ENCODE measurements at places on chromosomes 7 and 10.
A peak's percentile ranks its signal among the peaks of the same experiment; 100 is the strongest.

DNA sequence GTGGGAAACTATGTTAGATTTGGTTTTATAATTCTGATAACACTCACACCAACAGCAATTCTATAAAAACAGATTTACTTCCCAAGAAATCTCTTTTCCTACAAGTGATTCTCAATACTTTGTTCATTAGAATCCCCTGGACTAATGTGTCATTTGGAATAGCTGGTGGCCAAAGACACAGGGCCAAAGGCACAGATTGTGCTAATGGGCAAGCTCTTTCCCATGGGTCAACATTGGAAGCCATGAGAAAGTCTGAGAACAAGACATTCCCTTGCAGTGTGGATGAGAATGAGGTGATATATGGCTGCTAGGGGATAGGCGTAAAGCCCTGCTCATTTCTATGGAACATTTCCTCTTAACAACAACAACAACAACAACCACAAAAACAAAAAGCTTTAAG is 153.8 kb downstream of the AMPH start:
- no peak for DNase-seq

DNA sequence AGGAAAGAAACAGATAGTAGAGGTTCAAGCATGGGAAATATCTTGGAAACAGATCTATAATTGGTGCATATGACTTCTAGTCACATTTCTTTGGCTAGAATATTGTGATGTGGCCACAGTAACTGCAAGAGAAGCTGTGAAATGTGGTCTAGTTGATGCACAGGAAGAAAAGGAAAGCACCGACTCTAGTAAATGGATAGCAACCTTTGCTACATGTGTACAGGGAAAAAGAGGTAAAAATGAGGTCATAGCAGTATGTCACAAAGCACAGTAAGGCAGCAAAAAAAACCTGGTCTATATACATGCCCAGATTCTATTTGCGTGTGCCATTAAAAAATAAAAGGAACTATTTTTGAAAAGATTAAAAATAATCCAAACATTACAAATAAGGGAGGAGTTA is 102.6 kb upstream of the LRRN3 start:
- DNase-seq, result no peak

DNA sequence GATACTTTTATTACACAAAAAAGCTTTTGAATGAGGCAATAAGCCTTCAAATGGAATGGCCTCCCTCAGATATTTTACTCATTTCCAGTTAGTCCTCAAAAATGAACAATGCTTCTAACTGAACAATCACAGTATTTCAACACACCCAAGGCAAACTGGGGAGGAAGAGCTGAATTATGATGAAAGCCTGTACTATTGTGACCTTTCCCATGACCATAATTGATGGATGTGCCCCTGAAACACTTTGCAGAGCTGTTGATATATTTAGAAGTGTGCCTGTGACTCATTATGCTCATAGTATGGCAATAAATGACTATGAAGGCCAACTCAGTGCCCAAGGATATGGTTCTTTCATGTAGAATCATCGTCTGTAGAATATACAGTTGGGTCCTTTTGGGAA is 248.1 kb downstream of the AHR start:
- peak; percentile 95 for DNase-seq

GRCh38 chr7:29946428-29947186 is 43.0 kb downstream of the SCRN1 start:
- peak; percentile 21 for DNase-seq

DNA sequence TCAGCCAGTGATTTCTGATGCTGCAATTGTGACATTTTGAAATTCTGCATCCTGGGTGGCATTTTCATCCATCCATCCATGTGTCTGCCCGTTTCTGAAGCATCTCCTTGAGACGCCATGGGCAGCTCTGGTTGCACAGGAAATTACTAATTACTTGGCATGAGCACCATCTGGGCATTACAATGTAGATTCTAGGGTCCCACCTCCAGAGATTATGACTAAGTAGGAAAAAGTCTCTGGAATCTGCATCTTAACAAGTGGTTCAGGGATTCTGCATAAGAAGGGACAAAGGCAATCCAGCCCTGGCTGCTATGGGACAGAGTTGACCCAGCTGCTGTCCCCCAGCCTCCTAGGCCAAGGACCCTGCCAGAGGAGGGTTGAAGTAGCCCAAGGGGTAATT is 65.3 kb downstream of the CUZD1 start:
- DNase-seq, result peak; percentile 15

DNA sequence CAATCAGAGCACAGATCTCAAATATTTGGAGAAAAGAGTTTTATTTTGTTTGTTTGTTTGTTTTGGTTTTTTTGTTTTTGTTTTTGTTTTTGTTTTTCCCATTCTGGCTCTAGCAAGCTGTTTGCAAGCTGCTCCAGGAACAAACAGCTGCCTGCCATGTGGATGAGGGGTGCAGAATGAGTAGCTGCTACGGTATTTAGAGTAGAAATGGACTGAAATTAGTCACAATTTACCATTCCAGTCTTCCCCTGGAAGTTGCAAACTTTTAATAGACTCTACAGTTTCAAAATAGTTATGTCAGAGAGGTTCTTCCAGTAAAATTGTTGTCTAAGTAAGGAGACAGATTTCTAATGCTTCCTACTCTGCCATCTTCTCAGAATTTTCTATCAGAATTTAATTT is 27.1 kb upstream of the TAS2R16 start:
- DNase-seq, result no peak

- DNase-seq, result no peak
Measured at GRCh38 chr7:134851141-134851540, 71.7 kb downstream of the CALD1 start.

GRCh38 chr10:88246675-88247074 is 336.4 kb downstream of the RNLS start:
- DNase-seq, result no peak

- no peak for DNase-seq
Measured at GRCh38 chr10:130231251-130231741, 95.1 kb downstream of the GLRX3 start.

DNA sequence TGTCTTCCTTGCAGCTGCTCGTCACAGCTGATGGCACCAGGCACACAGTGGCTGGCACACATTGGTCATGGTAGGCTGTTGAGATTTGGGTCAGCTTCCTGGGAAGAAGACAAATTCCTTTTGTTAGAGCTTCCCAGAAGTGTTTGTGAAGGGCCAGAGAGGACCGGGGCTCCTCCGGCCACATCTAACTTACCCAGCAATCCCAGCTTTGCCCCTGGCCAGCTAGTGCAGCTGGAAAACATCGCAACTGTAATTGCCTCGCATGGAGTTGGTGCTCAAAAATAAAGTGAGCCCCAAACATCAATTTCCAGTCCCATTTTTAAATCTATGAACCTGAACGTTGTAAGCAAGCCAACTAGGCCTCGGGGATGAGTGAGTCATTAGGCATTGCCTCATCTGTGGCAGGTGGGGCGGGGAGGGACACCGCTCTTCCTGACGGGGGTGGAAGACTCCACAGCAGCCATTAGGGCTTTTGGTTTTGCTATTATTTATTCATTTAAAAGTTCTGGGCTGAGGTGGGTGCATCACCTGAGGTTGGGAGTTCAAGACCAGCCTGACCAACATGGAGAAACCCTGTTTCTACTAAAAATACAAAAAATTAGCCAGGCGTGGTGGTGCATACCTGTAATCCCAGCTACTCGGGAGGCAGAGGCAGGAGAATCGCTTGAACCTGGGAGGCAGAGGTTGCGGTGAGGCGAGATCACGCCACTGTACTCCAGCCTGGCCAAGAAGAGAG is 12.4 kb downstream of the CPA5 start:
- peak; percentile 95 for DNase-seq

- DNase-seq, result no peak
Measured at GRCh38 chr7:19772306-19772705, 1.1 kb downstream of the TMEM196 start.

DNA sequence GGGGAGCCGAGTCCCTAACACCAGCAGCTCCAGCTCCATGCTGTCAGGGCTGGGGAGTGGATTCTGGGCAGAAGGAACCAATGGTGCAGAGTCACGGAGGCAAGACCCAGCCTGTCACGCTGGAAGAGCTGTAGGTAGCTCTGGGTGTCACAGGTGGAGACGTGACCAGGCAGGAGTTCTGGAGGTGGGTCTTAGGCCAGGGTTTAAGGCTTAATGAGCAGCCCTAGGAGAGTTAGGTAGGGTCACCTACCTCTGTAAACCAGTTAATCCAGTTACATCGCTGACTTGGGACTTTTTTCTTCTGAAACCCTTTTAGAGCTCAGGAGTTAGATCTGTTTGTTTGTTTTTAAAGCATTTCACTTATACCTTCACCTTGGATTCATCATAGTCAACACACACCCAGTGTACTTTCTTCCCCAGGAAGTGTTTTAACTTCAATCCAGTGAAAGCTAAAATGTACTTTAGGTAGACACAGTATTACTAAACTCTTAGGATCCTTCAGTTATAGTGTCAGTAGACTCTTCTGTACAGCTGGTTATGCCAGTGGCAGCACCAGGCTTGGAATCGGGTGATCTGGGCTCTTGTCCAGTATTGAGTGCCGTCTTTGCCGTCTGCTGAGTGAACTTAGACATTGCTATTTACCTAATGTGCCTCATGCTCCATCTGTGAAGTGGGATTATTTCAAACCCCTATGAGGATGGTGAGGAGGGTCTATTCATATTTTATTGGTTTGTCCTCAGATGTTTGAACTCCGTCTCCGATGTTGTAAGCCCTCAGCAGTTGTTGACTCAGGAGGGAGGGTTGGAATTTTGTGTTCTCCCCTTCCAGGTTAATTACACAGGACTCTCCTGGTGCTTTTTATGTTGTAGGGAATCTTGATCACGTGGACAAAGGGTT is 31.0 kb downstream of the TACR2 start:
- no peak for DNase-seq

- no peak for DNase-seq
Measured at GRCh38 chr7:134782121-134782623, 2.7 kb downstream of the CALD1 start.

DNA sequence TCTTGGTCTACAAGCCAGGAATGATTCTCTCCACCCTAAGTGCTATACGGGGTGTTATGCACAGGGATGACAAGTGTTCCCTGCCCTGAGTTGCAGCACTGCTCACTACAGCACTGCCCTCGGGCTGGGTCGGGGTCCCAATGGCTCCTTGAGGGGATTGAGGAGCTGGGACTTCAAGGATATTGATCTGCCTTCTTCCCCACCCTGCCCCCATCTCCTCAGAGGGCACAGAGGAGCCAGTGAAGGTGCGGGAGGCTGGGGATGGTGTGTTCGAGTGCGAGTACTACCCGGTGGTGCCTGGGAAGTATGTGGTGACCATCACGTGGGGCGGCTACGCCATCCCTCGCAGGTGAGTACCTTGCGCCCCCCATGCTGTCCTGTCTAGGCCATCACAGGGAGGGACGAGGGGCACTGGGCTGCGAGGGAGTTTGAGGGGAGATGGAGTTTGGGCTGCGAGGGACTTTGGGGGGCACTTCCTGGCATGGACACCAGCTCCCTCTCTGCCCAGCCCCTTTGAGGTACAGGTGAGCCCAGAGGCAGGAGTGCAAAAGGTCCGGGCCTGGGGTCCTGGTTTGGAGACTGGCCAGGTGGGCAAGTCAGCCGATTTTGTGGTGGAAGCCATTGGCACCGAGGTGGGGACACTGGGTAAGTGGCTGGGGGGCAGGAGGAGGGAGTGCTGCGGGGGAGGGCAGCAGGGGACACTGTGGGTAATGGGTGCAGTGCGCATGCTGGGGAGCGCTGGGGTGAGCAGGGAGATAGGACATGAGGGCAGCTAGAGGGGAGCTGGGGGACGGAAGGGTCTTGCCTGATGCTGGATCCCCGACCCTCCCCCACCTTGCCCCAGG is 10.3 kb downstream of the FLNC start:
- DNase-seq, result no peak

DNA sequence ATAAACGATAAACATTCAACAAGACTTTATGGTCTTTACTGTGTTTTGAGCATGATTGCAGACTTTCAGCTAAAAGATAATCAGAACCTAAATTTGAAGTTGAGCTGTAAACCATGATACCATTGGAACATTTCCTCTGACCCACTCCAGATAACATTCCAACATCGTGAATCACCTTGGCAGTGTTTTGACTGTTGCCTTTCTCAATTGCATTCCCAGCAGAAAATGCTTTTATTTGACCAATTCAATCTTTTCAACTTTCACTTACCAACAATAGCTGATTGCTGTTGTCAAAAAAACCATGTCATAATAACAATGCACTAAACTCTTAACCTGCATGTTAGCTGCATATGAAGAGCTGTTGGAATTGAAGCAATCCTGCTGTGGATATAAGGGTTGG is 165.5 kb downstream of the MDFIC start:
- peak; percentile 88 for DNase-seq

DNA sequence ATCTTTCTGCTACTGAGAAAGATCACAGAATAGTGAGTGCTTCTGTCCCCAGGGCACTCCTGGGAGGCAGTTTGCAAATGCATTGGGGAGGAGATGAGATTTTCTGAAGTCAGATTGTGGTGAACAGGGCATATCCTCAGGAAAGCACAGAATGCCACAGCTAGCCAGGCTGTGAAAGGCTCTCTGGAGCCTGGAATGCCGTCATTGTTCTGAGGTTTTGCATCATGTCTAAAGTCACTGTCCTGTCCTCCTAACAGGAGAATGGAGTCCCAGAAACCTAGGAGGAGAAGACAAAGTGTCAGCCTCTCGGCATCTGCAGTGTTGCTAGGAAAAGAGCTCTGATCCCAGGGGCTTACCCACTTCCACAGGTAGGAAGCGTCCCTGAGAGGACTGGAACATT is 69.2 kb upstream of the IGFBP3 start:
- no peak for DNase-seq

DNA sequence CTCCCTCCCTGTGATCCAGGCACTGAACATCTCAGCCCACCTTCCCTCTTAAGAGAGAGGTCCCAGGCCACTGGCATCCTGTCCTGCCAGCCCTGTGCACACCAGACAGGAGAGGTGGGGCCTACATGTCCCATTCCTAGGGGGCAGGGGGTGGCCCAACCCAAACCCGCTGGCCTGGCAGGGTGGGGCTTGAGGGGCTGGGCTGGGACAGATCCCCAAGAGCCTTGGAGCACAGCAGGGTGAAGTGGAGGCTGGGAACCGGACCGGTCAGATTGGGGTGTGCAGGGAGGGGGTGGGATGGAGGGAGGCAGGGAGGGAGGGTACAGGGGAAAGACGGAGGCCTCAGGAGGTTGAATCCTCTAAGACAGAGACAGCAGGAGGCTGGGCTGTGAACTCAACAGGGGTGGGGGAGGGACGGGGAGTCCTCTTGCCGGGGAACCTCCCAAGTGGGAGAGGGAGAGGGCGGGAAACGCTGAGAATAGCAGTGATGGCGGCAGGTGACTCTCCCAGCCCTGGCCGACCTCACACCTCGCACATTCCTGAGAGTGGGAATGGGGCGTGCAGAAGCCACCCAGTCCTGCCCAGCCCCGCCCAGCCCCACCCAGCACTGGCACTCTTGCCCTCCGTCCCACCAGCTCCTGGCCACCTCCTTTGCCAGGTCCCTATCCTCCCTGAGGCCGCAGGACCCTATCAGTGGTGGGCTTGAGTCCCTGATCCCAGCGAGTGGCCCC is 6.7 kb downstream of the TSC22D4 start:
- DNase-seq, result no peak

DNA sequence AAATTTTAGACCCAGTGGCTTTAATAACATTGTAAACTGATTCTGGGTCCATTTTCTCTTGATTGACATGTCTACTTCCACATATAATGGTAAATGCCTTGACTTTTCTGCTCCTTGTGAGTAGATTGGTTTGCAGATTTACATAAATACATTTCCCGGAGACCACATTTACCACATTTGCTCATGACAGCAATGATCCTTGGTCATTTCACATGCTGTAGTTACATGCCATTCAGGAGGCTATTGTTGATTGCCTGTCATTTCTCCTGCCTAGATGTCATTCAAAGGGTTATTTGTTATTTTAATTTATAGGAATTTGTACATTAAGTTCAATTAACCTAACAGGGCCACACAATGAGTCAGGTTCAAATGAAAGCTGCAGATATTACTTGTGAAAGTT is 280.5 kb downstream of the CNTNAP2 start:
- DNase-seq, result no peak

GRCh38 chr10:70603449-70603801 is 884 bp upstream of the PRF1 start:
- DNase-seq, result no peak
